Calu3 (cell line): ENCODE measurements at places on chromosomes 3 and 15. TPM values are rescaled to one million over a fixed set of nuclear protein-coding genes. Genes with fewer than 3 reads are reported as not detected.

DNA sequence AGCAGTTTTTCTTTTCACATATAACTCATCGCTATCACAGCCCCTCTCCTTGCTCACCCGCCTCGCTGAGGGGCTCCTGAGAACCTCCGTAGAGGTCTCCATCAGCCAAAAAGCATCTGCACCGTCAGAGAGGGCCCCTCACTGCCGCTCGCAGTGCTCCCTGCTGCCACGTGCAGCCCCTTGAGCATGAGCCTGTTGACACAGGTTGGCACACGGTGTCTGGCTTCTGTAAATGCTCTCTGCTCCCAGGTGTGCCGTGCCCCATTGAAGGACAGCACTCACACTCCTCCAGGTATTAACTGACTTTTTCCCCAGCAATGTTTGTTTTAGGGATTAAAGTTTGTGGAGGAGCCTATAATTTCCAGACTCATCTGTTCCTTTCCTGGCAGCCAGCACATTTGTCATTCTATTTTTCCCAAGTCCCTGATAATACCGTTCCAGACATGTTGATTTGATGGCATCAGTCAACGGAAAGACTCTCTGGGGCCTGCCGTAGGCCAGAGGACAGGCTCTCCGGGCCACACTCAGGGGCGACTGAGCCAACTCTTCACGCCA is 2.1 kb upstream of the FURIN start:
- no peak for DNase-seq
- no peaks in the 10 kb centered on the region for H3K27me3 ChIP-seq
- H3K36me3 ChIP-seq, result peaks cover 26% of the 10 kb centered on the region
- no peak overlapping the region for H3K4me3 ChIP-seq
- peaks cover 45% of the 10 kb centered on the region for H3K4me1 ChIP-seq

GRCh38 chr15:93348711-93349545 is 259.9 kb upstream of the RGMA start:
- peaks cover 48% of the 10 kb centered on the region for H3K27me3 ChIP-seq
- no peaks in the 10 kb centered on the region for H3K36me3 ChIP-seq
- DNase-seq, result no peak
- H3K4me3 ChIP-seq, result no peak overlapping the region
- H3K4me1 ChIP-seq, result no peaks in the 10 kb centered on the region
- no peak overlapping the region for H3K27ac ChIP-seq

GRCh38 chr3:174072675-174073074 is 675.1 kb downstream of the NLGN1 start:
- H3K27ac ChIP-seq, result peak overlapping the region; percentile 4
- DNase-seq, result peak; percentile 8
- H3K36me3 ChIP-seq, result no peaks in the 10 kb centered on the region

DNA sequence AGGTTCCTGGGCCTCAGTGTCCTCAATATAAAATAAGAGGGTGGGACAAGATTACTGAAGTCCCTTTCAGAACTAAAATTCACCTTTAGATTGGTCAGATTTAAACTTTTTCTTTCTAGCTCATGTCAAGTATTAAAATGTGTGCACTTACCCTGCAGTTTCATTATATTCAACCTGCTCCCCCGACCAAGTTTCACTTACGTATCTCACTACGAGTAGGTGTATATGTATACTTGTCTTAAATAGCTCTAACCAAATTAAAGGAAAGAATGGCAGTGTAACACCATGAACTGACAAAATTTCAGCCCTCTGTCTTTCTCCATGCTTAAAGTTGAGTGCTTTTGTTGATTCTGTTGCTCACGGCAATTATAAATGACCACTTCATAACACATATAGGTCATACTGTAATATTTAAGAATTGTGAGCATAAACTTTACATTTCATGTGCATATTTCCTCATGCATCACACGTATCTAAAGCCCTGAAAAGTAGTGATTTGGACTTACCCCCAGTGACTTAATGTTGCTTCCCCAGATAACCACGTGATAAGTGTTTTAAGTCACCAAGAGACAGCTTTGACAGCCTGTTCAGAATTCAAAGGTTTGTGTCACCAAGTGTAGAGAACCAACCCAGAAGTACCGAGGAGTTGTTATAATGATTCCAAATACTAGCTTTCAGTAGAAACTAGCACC is 70.0 kb downstream of the PGPEP1L start:
- no peak overlapping the region for H3K4me3 ChIP-seq
- no peak overlapping the region for H3K27ac ChIP-seq
- H3K27me3 ChIP-seq, result no peaks in the 10 kb centered on the region
- peaks cover 20% of the 10 kb centered on the region for H3K36me3 ChIP-seq
- no peak for DNase-seq
- H3K4me1 ChIP-seq, result no peaks in the 10 kb centered on the region

DNA sequence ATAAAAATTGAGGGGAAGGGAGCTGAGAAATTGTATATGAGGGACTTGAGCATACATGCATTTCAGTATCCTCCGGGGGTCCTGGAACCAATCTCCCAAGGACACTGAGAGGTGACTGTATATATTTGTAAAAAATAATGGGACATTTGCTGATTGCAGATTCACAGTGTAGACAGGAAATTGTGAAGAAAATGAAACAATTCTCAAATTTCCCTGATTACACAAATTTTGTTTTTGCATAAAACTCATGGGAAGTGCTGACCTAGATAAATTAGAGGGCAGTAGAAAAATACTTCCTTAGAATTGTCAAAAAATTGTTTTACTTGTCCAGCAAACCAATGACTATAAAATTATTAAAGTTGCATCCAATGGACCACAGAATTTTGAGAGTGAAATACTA is 64.0 kb downstream of the IFT57 start:
- H3K4me1 ChIP-seq, result peaks cover 31% of the 10 kb centered on the region
- H3K27me3 ChIP-seq, result no peaks in the 10 kb centered on the region
- no peak overlapping the region for H3K27ac ChIP-seq
- H3K36me3 ChIP-seq, result peaks cover 7% of the 10 kb centered on the region
- no peak overlapping the region for H3K4me3 ChIP-seq
- DNase-seq, result no peak

GRCh38 chr3:119538772-119539171 is 20.6 kb downstream of the CD80 start:
- no peak overlapping the region for H3K4me3 ChIP-seq
- H3K4me1 ChIP-seq, result peaks cover 21% of the 10 kb centered on the region
- no peak for DNase-seq
- H3K36me3 ChIP-seq, result no peaks in the 10 kb centered on the region
- no peaks in the 10 kb centered on the region for H3K27me3 ChIP-seq
- H3K27ac ChIP-seq, result no peak overlapping the region

DNA sequence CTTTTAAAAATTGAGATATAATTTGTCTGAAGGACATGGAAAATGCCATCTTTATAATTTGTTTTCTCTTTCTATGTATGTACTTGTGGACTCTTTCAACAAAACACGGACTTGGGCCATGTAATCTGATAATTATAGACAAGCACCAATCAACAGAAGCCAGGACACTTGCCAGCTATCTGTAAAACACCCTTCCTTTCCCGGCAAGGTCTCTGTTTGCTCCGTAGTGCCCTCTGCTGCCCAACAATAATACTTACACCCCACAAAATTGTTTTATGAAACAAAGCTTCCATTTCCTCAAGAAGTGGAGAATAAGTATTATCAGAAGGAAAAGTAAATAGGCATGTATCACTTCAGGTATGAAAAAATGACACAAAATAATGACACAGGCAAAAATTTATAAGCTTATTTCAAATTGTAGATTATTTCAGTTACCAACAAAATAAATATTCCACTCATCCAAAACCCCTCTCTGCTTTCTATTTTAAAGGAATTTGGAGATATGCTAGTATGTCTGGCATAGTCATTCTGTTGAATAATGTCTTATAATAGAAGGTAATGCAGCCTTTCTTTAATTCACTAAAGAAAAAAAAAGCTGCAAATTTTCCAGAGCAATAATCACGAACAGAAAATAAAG is 32.8 kb downstream of the MYH15 start:
- peaks cover 2% of the 10 kb centered on the region for H3K4me1 ChIP-seq
- peak; percentile 58 for DNase-seq
- peaks cover under 1% of the 10 kb centered on the region for H3K36me3 ChIP-seq
- H3K27me3 ChIP-seq, result no peaks in the 10 kb centered on the region
- no peak overlapping the region for H3K4me3 ChIP-seq

- no peak for DNase-seq
- no peak overlapping the region for H3K27ac ChIP-seq
- H3K27me3 ChIP-seq, result no peaks in the 10 kb centered on the region
- no peak overlapping the region for H3K4me3 ChIP-seq
- H3K4me1 ChIP-seq, result peaks cover 9% of the 10 kb centered on the region
Measured at GRCh38 chr3:114739627-114740026, 407.5 kb downstream of the ZBTB20 start.

DNA sequence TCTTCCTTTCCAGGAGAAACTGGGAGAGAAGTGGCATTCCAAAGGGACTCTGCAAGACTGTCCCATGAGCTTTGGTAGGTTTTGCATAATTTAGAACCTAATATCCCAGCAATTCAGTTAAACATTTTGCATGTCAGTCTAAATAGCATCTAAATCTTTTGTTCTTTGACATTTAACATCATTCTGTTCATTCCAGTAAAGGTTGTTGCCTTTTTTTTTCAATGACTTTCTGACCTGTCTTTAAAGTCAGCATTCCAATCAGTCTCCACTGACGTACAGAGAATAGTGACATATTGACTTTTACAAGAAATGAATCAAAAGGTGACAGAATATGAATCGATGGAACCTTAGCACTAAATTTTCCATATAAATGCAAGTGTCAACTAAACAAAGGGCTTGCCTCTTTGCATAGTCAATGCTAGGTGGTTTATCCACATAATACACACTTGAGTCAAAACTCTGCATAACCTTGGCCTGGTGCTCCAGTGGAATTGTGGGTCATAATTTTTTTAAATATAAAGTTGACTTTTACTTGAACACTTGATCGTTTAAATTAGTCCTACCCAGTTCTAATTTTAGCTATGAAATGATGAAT is 370.1 kb downstream of the CNTN6 start:
- no peaks in the 10 kb centered on the region for H3K27me3 ChIP-seq
- no peak overlapping the region for H3K27ac ChIP-seq
- no peaks in the 10 kb centered on the region for H3K4me1 ChIP-seq
- no peaks in the 10 kb centered on the region for H3K36me3 ChIP-seq
- H3K4me3 ChIP-seq, result no peak overlapping the region
- no peak for DNase-seq

DNA sequence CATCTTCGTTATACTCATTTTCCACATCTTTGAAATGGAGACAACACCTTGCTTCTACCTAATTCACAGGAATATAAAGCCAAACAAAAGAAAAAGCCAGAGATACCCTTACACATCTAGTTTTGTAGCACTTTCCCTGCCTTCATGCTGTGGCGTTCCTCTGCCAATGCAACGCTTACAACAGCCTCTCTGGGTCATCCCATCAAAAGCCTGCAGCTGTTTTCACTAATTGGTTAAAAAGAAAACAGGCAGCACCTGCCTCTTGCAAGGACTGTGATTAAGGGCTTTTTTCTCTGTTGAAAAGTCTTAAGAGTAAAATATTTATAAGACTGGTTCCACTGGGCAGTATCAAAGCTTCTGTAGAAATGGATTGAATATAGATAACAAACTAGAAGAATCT is 120.3 kb downstream of the FMN1 start:
- H3K27ac ChIP-seq, result no peak overlapping the region
- H3K27me3 ChIP-seq, result no peaks in the 10 kb centered on the region
- no peak for DNase-seq
- no peaks in the 10 kb centered on the region for H3K36me3 ChIP-seq
- H3K4me3 ChIP-seq, result no peak overlapping the region

- H3K27me3 ChIP-seq, result no peaks in the 10 kb centered on the region
- H3K27ac ChIP-seq, result no peak overlapping the region
- no peak overlapping the region for H3K4me3 ChIP-seq
Measured at GRCh38 chr15:46676233-46677206, 1040.8 kb upstream of the SEMA6D start.

- peaks cover 48% of the 10 kb centered on the region for H3K27me3 ChIP-seq
- H3K4me1 ChIP-seq, result peaks cover 26% of the 10 kb centered on the region
- no peak overlapping the region for H3K27ac ChIP-seq
Measured at GRCh38 chr3:194984066-194984465, 286.9 kb downstream of the XXYLT1 start.

DNA sequence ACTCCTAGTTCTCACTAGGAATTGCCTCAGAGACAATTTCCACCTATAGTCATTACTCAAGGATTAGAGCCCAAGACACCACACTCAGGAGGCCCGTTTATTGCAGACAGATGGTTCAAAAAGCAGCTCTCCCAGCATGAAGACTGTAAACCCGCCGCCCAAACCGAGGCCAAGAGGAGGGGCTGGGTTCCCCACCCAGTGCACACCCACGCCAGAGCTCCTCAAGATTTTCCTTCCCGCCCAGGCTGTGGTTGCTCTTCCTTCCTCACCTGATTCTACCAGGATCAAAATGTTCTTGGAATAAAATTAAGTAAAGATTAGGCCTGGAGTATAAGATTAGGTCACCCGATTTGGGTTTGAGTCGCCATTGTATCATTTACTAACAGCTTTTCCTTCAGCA is 364.4 kb downstream of the MECOM start:
- H3K4me3 ChIP-seq, result peak overlapping the region; percentile 8
- peaks cover 24% of the 10 kb centered on the region for H3K36me3 ChIP-seq
- DNase-seq, result no peak
- no peaks in the 10 kb centered on the region for H3K27me3 ChIP-seq

- no peaks in the 10 kb centered on the region for H3K36me3 ChIP-seq
- no peak for DNase-seq
- H3K4me1 ChIP-seq, result no peaks in the 10 kb centered on the region
- H3K4me3 ChIP-seq, result no peak overlapping the region
Measured at GRCh38 chr3:166743481-166744134, 636.5 kb downstream of the ZBBX start.

FGF12 gene
- total RNA-seq, result 9.7 and 15.7 TPM in 2 replicates

ZIC1 gene
- not detected in 2 replicates for total RNA-seq

CCR9 gene
- total RNA-seq, result not detected in 2 replicates

ROPN1 gene
- total RNA-seq, result not detected in 2 replicates

SLC51A gene
- not detected in 2 replicates for total RNA-seq
